ENCODE measurements at places on chromosomes 1 and 21. TPM values are rescaled to one million over a fixed set of nuclear protein-coding genes. Genes with fewer than 3 reads are reported as not detected.
A peak's percentile ranks its signal among the peaks of the same experiment; 100 is the strongest.

DNA sequence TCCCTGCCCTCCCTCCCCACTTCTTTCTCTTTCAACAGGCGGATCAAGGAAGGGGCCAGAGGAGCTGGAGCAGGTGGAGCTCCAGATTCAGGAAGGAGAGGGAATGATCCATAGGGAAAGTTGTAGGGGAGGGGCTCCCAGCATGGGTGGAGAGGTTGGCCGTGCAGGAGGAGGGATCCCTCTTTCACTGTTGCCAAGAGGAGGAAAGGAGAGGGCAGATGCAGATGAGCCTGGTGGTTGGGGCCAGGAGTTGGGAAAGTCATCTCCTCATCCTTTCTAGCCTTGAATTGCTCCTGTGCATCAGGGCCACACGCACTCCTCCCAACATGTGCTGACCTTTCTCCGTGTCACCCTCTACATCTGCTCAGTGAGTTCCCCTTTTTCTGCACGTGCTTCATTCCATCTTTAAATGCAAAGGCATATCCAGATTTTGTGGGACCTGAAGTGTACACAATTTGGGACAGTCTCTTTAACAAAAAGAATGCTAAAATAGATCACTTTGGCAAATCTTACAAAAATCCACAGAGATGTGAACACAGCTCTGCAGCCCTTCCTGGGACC is 32.4 kb downstream of the ZBTB18 start:
- DNase-seq = no peak

DNA sequence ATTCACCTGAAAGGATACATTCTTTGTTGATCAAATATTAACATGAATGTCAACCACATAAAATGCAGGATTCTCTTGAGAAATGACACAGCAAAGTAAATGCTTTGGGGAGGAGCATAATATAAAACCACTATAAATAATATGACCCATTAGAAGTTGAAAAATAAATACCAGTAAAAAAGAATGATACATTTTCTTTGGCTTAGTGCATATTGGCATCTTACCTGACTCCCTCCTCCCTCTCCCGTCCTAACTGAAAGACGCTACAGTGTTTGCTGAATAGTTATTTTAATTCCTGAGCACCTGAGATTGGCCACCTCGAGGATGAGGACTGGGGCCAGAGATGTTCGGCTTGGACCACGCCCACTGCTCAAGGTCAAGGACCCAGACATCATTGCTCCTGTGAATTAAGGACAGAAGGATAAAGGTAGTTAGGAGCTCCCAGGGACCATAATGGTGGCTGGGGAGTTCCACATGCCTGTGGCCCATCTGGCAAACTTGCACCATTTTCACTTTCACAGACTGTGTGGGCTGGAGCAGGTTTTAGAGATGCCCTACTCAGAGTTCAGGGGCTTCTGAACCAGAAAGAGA is 16.4 kb upstream of the CPLANE2 start:
- DNase-seq = peak; percentile 53

LHX4 gene
- 0.04 TPM for total RNA-seq

GRCh38 chr1:234889643-234890042 is 239.0 kb downstream of the TOMM20 start:
- DNase-seq = peak; percentile 67

FCRLB gene
- 12.7 TPM for total RNA-seq
